ENCODE measurements at places on chromosomes 16 and 17. TPM values are rescaled to one million over a fixed set of nuclear protein-coding genes. Genes with fewer than 3 reads are reported as not detected.

- peaks cover 32% of the 10 kb centered on the region for H3K27me3 ChIP-seq
- peaks cover 11% of the 10 kb centered on the region for H3K4me1 ChIP-seq
Measured at GRCh38 chr17:49486012-49486641, 9.0 kb upstream of the NGFR start.

- H3K4me1 ChIP-seq: no peaks in the 10 kb centered on the region
- H3K4me3 ChIP-seq: no peak overlapping the region
- no peaks in the 10 kb centered on the region for H3K36me3 ChIP-seq
- no peak overlapping the region for H3K27ac ChIP-seq
Measured at GRCh38 chr16:3356118-3356517, 429 bp downstream of the OR2C1 start.

- peaks cover 22% of the 10 kb centered on the region for H3K4me1 ChIP-seq
- no peak for DNase-seq
- no peak overlapping the region for H3K27ac ChIP-seq
- H3K36me3 ChIP-seq: no peaks in the 10 kb centered on the region
Measured at GRCh38 chr17:61390479-61390791, 9.2 kb upstream of the TBX2 start.

DNA sequence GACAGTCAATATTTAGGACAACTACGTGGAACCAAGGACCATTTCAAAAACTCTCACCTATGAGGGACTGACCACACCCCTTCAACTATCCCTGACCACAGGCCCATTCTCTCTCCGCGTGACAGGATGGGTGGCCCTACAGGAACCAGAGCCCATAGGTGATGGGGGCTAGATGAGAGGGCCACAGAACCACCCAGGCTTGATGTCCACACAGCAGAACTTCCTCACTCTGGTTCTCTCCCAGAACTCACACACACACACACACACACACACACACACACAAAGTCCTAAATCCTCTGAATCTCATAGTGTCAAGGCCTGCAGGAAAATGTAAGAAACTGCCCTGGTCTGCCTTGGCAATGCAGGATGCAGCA lies 1.5 kb downstream of the ZNF319 start:
- H3K27me3 ChIP-seq: no peaks in the 10 kb centered on the region
- no peak for DNase-seq
- H3K27ac ChIP-seq: peak overlapping the region; percentile 90
- H3K4me3 ChIP-seq: no peak overlapping the region

Gene NRN1L
- total RNA-seq: 0.73 TPM

Gene TANGO6
- total RNA-seq: 6.5 TPM

Gene TK1
- 8.3 TPM for total RNA-seq

Gene CSH2
- total RNA-seq: 1.4 TPM

Data from hepatocyte (in vitro differentiated cells).